Glomerular endothelial cell (primary cell): ENCODE measurements at places on chromosomes 2 and 18. TPM values are rescaled to one million over a fixed set of nuclear protein-coding genes. Genes with fewer than 3 reads are reported as not detected.

GRCh38 chr2:23793476-23793875 lies 133.4 kb downstream of the ATAD2B start:
- no peak for DNase-seq

DNA sequence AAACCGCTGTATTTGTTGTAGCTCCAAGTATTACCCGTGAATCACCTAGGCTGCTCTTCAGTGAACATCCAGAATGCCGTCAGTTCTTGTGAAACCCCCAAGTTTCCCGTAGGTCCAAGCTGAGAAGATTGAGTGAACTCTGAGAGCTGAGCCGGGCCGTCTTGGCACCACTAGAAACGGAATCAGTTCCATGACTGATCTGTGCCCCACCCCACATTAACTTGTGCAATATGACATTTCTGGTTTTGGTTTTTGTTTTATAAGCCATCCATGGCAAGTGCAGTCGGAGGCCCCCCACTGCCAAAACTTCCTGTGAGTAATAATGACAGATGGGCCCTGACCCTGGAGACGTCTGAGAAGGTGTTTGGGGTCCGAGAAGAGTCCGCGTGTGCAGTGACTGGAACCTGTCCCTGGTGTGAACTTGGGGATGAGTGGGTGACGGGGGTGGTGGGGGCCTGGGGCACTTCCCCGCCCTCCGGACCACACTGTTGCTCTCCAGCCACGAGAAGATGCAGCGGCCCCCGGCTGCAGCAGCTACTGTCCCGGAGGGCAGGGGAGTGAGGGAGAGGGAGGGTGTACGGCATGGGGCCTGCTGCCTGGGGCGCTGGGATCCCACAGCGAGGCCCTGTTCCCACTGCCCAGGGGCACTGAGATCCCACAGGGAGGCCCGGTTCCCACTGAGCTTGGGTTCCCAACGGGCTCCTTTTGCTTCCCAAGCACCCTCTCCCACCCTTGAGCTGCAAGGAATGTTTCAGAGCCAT lies 26.5 kb downstream of the NFATC1 start:
- DNase-seq: no peak

- no peak for DNase-seq
Observed at GRCh38 chr2:226478109-226478809, 321.4 kb downstream of the IRS1 start.

THADA gene
- total RNA-seq: 16.9 and 17.1 TPM in 2 replicates

DNA sequence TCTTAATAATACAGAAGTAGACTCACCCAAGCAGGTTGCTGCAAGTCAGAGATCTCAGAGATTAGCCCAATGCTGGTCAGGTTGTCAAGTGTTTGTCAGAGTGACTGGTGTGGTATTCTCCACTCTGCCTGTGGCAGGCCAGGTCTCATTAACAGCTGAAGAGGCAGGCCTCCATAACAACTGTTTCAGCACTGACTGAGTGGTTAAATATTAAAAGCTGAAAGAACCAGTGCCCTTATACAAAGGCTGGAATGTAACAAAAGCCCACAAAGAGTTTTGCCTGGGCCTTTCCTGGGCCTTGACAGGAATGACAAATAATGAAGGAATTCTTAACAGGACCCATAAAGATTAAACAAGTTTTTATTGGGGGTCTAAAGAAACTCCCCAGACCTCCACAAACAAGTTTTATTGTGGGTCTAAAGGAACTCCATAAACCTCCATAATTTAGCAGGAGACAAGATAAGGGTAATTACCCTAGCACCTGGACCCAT lies 26.8 kb downstream of the SULT1C2 start:
- DNase-seq: no peak

DNA sequence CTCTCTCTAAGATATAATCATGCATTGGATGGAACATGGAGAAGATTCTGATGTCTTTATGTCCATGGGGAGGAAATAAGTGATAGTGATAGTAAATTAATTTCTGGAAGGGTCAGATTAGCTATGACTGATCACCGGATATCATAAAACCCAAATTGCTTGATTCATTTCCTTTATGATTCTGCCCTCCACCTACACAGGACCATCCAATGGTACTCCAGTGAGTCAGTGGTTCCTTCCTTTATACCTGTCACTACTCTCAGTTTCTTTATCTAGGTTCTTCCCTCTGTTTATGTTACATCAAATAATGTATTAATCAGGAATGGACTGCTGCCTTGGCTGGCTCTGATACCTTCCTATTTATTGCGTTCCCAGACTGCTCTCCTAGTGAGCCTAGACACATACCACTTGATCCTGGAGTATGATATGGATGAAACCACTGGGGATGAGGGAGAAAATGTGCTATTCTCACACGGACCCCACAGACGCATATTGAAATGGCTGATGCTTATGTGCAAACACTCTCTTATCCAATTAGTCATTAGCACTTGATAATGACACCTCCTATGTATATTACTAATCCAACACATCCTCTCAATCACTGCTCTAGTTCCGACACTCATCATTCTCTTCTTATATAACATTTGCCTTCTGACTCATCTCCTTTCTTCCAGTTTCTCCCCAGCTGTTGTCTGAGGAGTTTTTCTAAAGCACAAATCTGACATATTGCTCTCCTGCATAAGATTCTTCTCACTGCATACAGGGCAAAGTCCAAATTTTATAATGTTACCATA lies 315.6 kb downstream of the INSIG2 start:
- DNase-seq: no peak

GRCh38 chr2:168841445-168841844 lies 39.0 kb downstream of the NOSTRIN start:
- DNase-seq: no peak

GRCh38 chr2:205934443-205934842 lies 151.5 kb downstream of the INO80D start:
- DNase-seq: no peak

DNA sequence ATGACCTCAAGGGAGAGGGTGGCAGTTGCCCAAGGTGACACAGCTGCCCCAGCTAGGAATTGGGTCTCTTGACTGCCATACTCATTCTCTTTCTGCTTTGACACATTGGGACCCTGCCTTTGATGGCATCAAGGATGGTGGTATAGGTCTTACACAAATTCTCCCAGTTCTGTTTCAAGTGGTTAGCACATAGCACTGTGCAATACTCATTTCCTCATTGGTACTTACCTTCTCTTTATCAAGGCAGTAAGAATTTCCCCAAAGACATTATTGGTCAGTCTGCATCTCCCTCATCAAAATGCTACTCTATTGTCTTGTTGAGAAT lies 35.9 kb upstream of the CCDC93 start:
- no peak for DNase-seq

GRCh38 chr18:62521593-62521992 lies 1.2 kb upstream of the ZCCHC2 start:
- no peak for DNase-seq

- DNase-seq: no peak
Observed at GRCh38 chr2:191580581-191580980, 97.4 kb upstream of the NABP1 start.
